ENCODE measurements at places on chromosomes 7 and 10.

- DNase-seq: no peak
These were observed 129.3 kb downstream of the MYOF start for GRCh38 chr10:93352638-93353383.

GRCh38 chr7:130087364-130087763 lies 17.0 kb downstream of the KLHDC10 start:
- DNase-seq: no peak

DNA sequence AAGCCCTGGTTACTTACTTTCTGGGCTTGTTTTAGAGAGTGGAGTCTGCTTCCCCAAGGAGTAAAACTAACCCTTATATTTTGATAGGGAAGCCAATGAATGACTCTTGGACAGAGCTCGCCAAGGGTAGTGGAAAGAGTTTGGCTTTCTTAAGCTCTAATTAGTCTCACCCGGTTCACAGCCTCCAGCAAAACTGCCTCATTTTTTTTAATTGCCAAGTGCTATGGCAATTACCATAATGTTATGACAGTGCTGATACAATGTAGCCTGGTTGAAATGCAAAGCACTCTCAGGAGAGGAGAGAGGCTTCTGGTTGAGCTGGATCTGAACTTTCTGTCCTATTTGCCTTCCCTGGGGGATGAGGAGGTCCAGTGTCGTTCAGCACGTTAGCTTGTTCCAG lies 376.1 kb upstream of the CHRM2 start:
- DNase-seq: no peak

DNA sequence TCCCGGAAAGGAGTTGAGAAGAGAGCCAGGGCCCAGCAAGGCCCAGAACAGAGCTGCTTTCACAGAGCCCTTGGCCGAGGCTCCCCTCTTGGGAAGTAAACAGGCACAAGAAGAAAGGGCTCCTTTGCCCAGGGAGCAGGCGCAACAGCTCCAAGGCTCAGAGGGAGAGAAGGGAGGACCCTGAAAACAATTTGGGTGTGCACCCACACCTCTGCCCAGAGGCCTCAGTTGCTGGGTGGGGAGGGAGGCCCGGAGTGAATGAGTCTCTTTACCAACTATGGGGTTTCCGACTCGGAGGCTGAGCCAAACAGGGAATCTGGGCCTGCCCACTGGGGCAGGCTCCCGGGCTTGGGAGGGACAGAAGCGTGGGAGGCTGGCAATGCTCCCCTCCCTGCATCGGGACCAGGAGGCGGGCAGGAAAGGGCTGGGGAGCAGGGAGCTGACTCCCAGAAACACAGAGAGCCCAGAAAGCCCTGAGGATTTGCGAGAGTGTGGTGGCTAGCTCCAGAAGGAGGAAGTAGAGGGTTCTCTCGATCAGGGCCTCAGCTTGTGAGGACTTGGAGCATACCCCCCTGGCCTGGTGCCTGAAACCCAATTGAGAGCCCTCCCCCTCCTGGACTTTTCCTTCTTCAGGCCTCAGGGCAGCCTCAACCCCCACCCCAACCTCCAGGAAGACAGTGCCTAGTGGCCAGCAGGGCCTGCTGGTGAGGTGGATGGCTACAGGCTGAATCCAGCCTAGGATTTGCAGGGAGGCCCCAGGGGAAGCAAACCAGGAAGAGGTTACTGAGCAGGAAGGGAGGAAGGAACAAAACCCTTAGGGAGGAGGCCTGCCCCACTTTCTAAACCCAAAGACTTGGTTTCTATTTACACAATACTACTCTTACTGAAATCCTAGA lies 6.2 kb downstream of the C10orf105 start:
- no peak for DNase-seq

DNA sequence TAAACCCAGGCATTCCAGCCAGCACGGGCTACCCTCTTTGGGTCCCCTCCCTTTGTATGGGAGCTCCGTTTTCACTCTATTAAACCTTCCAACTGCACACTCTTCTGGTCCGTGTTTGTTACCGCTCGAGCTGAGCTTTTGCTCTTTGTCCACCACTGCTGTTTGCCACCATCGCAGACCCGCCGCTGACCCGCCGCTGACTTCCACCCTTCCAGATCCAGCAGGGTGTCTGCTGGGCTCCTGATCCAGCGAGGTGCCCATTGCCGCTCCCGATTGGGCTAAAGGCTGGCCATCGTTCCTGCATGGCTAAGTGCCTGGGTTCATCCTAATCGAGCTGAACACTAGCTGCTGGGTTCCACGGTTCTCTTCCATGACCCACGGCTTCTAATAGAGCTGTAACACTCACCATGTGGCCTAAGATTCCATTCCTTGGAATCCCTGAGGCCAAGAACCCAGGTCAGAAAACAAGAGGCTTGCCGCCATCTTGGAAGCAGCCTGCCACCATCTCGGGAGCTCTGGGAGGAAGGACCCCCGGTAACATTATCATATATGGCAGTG lies 14.5 kb downstream of the ZNF277 start:
- no peak for DNase-seq

DNA sequence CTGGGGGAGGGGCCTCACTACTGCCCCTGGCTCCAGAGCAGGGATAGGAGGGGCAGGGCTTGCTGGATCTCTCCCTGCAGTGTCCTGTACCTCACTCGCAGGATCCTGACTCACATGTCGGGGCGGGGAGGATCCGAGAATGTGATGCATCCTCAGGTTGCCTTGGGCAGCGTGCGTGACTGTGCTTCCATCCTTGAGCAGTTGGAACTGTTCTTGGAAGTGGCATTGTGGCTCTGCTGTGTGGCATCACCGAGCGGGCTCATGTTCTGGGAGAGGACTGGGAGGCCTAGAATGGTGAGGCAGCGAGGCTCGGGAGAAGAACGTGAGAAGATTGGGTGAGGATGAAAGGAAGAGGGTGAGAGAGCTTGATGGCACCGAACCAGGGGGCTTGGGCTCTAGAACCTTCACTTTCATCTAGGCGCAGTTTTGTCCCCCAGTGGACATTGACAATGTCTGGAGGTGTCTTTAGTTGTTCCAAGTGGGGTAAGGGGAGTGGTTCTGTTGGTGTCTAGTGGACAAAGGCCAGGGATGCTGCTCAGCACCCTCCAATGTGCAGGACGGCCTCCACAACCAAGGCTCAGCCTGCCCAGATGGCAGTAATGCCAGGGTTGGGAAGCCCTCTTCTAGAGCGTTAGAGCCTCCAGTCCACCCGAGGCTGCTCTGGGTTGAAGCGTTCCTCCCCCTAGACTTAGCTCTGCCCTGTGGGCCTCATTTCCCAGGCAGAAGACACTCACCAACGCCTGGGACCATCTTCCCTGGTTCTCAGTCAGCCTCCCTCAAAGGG lies 8.4 kb downstream of the RARRES2 start:
- no peak for DNase-seq

DNA sequence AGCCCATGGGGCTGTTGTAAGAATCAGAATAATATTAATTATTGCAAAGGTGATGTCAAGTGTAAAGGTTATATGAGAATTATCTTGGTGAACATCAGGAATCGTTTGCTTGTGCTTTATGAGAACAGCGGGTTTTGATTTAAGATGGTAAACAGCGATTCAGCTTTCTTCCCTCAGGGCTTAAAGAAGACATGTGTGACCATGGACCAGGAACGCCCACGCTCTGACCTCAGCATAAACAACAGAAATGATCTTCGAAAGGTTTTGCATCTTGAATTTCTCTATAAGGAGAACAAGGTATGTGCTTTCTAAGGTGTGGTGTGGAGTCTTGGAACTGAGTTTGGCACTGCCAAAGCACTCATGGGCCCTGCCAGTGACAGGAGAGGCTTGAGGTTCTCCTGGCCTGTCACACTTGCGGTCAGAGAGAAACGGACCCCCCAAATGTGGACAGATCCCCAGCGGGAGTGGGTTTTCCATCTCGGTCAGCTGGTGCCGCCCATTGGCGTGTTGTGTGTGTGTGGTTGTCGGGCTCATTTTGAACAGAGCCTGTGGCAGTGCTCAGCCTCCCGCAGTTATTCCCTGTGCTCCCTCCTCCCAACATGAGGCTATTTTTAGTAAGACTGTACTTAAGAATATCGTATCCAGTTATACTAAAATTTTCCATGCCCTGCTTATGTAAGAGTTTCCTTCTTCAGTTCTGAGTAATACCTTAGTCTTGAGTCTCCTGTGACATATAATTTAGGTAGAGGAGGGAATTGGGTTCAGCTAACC lies 7.2 kb downstream of the MINDY4 start:
- no peak for DNase-seq

DNA sequence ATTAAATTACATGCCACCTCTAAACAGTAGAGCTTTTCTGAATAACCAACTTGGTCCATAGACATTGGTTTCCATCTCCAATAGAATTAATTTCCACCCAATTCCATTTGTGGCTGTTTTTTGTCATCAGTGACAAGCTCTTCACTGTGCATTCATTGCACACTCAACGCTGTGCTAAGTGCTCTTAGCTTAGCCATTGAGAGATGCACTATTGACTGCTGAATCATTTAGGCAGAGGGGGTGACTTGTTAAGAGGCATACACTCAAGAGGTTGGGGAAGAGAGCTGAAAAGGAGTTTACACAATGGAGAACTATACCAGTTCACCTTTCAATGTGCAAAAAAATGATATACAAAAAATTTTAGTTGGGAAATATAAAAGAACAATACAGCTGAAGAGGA lies 31.9 kb upstream of the CBLL1 start:
- peak; percentile 92 for DNase-seq

All from NCI-H187 (cell line).